ENCODE measurements at places on chromosomes 11 and 22. TPM values are rescaled to one million over a fixed set of nuclear protein-coding genes. Genes with fewer than 3 reads are reported as not detected.

Gene MS4A12
- total RNA-seq: not detected

Gene NXPE2
- total RNA-seq: not detected

Gene HYOU1
- 150 TPM for total RNA-seq

Gene GSTP1
- total RNA-seq: 638 TPM

Gene GRM5
- total RNA-seq: not detected

Gene OR52E1
- total RNA-seq: not detected

Gene MS4A6A
- not detected for total RNA-seq

Gene NARS2
- 11.1 TPM for total RNA-seq

Gene APOA1
- under 0.01 TPM for total RNA-seq

Gene GGTLC2
- total RNA-seq: not detected

Gene ZNF408
- 3.3 TPM for total RNA-seq

Gene GAS2L1
- 18.3 TPM for total RNA-seq

Gene OR9I1
- total RNA-seq: not detected

Gene MRGPRX3
- under 0.01 TPM for total RNA-seq

Gene OR51I1
- total RNA-seq: not detected

Gene OMP
- total RNA-seq: not detected

Gene GRAP2
- total RNA-seq: not detected

Gene OR2AG2
- under 0.01 TPM for total RNA-seq

Gene C11orf87
- not detected for total RNA-seq

Gene ST14
- not detected for total RNA-seq

Gene BRSK2
- total RNA-seq: 0.22 TPM

Gene KCTD14
- not detected for total RNA-seq

Gene BACE1
- 6.8 TPM for total RNA-seq

Gene SIRT3
- 6.8 TPM for total RNA-seq

Gene APOL4
- total RNA-seq: 5.0 TPM

Gene VSIG10L2
- not detected for total RNA-seq

Gene CWC15
- 28.4 TPM for total RNA-seq

Gene MFRP
- not detected for total RNA-seq

Gene PLAAT5
- not detected for total RNA-seq

Gene GTPBP1
- total RNA-seq: 18.1 TPM

Gene PIK3IP1
- total RNA-seq: 15.1 TPM

Gene SERHL2
- 3.8 TPM for total RNA-seq

Gene MPZL2
- 14.2 TPM for total RNA-seq

Gene VPREB3
- total RNA-seq: not detected

Gene OR52A1
- total RNA-seq: not detected

Gene DTX4
- total RNA-seq: 8.7 TPM

Gene CRYBB2
- total RNA-seq: not detected

Gene FGF3
- total RNA-seq: not detected

Gene MMP27
- not detected for total RNA-seq

Gene CBLIF
- not detected for total RNA-seq

Gene DNAJC24
- total RNA-seq: 7.6 TPM

Gene LMNTD2
- 1.1 TPM for total RNA-seq

Gene PIWIL4
- total RNA-seq: 0.79 TPM

Gene C1QTNF4
- total RNA-seq: 0.40 TPM

Gene CASP12
- 5.0 TPM for total RNA-seq

Gene CSTPP1
- 9.1 TPM for total RNA-seq

Gene ATF4
- total RNA-seq: 213 TPM

Gene DEUP1
- total RNA-seq: not detected

Gene VSTM5
- total RNA-seq: not detected

Gene CWF19L2
- 10.5 TPM for total RNA-seq

Gene SMIM35
- total RNA-seq: not detected

Gene ANGPTL5
- total RNA-seq: not detected

Gene HIPK3
- total RNA-seq: 107 TPM

Gene TPST2
- total RNA-seq: 34.7 TPM

Gene MS4A4A
- total RNA-seq: not detected

Gene TRIM3
- 21.6 TPM for total RNA-seq

All from lung microvascular endothelial cell (primary cell).